NCI-H1417 treated with DMSO at 0.1 percent for 48 hours (cell line): ENCODE measurements at places on chromosomes 3 and 15.

- DNase-seq, result no peak
Observed at GRCh38 chr3:187720337-187720670, 17.9 kb upstream of the RTP2 start.

- no peak for DNase-seq
Observed at GRCh38 chr3:16374047-16374934, 109.3 kb downstream of the OXNAD1 start.

- DNase-seq, result no peak
Observed at GRCh38 chr15:91711384-91712033, 142.0 kb upstream of the SLCO3A1 start.

GRCh38 chr15:46301291-46301690, 666.5 kb downstream of the SQOR start:
- DNase-seq, result no peak

DNA sequence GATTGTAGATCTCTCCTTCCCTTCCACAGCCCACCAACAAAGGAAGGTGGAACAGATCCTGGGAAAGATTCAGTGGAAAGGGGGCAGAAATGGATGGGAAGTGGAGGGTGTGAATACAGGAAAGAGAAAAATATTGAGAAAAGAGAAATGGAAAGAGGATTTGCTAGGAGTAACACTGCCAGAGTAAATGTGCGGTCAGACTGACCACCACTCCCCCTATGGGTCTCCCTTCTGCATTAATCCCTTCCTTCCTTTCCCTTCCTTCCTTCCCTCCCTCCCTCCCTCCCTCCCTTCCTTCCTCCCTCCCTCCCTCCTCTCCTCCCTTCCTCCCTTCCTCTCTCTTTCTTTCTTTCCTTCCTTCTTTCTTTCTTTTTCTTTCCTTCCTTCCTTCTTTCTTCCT, 12.0 kb upstream of the COMMD2 start:
- DNase-seq, result no peak

- DNase-seq, result no peak
Observed at GRCh38 chr3:8223766-8224165, 277.9 kb upstream of the LMCD1 start.
